ENCODE measurements at places on chromosomes 12 and 14. TPM values are rescaled to one million over a fixed set of nuclear protein-coding genes. Genes with fewer than 3 reads are reported as not detected.

GRCh38 chr12:66976526-66976925 lies 292.6 kb upstream of the CAND1 start:
- H3K4me1 ChIP-seq: no peaks in the 10 kb centered on the region
- no peak for DNase-seq
- no peak overlapping the region for H3K4me3 ChIP-seq
- no peak overlapping the region for H3K27ac ChIP-seq

Gene ERBB3
- 4.2 TPM for total RNA-seq

DNA sequence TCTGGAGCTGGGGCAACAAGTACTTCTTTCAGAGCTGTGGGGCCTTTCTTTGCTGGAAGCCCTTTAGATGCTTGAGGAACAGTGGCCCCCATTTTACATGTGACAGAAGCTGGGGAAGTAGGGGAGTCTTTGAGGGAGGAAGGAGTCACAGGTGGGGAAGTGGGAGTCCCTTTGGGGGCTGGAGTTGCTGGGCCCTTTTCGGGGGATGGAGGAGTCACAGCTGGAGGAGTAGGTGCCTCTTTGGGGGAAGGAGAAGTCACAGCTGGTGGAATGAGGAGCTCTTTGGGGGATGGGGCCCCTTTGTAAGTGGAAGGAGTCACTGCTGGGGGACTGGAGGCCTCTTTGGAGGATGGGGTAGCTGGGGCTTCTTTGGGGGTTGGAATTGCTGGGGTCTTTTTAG lies 8.6 kb downstream of the NACA start:
- H3K36me3 ChIP-seq: peaks cover 65% of the 10 kb centered on the region
- H3K27ac ChIP-seq: peak overlapping the region; percentile 31
- peaks cover 38% of the 10 kb centered on the region for H3K4me1 ChIP-seq
- H3K27me3 ChIP-seq: peaks cover 10% of the 10 kb centered on the region
- H3K4me3 ChIP-seq: peak overlapping the region; percentile 75

Gene TSPAN9
- total RNA-seq: 116 TPM

Gene C12orf60
- total RNA-seq: 1.8 TPM

DNA sequence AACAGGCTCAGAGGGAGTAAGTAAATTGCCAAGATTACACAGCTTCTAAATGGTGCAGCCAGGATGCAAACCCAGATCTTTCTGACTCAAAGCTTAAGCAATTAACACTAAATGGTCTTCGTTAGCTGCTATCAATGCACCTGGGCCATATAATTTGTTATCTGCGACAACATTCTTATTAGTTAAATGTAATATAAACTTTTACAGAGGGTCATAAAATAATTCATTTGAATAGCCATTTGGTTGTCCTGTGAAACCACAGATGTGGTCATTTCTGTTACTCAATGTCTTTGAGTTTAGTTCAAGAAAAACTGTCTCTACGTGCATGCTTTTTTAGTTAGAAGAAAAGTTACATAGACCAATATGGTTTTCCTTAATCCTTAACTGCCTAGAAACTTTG lies 22.1 kb upstream of the NAP1L1 start:
- H3K27ac ChIP-seq: no peak overlapping the region
- no peaks in the 10 kb centered on the region for H3K27me3 ChIP-seq
- H3K4me3 ChIP-seq: no peak overlapping the region
- H3K36me3 ChIP-seq: no peaks in the 10 kb centered on the region
- no peak for DNase-seq
- peaks cover 3% of the 10 kb centered on the region for H3K4me1 ChIP-seq

DNA sequence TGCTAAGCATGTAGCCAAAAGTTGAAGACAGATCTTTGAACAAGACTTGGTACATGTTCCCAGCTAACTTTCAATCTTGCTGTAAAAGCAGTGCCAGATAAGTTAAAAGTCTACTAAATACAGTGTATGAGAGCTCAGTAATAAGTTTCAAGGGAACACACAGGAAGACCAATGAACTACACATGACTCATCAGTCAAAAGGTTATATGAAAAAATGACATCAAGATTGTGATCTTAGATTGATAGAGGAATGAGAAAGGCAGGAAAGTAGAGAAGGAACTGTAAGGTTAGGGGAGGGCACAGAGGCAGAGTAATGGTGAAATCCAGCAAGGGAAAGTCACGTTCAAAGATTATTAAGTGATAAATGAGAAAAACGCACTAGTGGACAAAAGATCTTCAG lies 249.9 kb upstream of the FLRT2 start:
- H3K4me3 ChIP-seq: no peak overlapping the region
- H3K27ac ChIP-seq: no peak overlapping the region
- peaks cover 3% of the 10 kb centered on the region for H3K4me1 ChIP-seq

- H3K27ac ChIP-seq: no peak overlapping the region
- no peaks in the 10 kb centered on the region for H3K36me3 ChIP-seq
- DNase-seq: no peak
- H3K4me3 ChIP-seq: no peak overlapping the region
Observed at GRCh38 chr12:107101651-107102050, 8.3 kb upstream of the CRY1 start.

DNA sequence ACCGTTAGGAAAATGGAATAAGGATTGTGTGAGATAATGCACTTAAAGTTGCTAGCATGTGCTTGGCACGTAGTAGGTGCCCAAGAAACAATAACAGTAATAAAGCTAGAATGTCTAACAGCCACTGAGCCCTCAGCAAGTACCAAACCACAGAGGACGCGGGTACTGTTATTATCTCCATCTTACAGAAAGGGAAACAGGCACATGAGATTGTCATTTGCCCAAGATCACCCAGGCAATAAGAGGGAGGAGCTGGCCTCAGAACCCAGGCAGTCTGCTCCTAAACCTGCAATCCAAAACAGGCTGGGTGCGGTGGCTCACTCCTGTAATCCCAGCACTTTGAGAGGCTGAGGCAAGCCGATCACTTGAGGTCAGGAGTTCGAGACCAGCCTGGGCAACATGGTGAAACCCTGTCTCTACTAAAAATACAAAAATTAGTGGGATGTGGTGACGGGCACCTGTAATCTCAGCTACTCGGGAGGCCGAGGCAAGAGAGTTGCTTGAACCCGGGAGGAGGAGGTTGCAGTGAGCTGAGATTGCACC lies 5.1 kb upstream of the SDS start:
- no peak overlapping the region for H3K27ac ChIP-seq
- H3K36me3 ChIP-seq: no peaks in the 10 kb centered on the region
- H3K4me3 ChIP-seq: no peak overlapping the region
- no peaks in the 10 kb centered on the region for H3K4me1 ChIP-seq
- H3K27me3 ChIP-seq: peaks cover 3% of the 10 kb centered on the region

GRCh38 chr14:96508900-96509299 lies 6.7 kb downstream of the PAPOLA start:
- peak overlapping the region; percentile 3 for H3K27ac ChIP-seq
- H3K4me3 ChIP-seq: no peak overlapping the region
- H3K27me3 ChIP-seq: no peaks in the 10 kb centered on the region
- peaks cover 32% of the 10 kb centered on the region for H3K4me1 ChIP-seq
- DNase-seq: no peak

DNA sequence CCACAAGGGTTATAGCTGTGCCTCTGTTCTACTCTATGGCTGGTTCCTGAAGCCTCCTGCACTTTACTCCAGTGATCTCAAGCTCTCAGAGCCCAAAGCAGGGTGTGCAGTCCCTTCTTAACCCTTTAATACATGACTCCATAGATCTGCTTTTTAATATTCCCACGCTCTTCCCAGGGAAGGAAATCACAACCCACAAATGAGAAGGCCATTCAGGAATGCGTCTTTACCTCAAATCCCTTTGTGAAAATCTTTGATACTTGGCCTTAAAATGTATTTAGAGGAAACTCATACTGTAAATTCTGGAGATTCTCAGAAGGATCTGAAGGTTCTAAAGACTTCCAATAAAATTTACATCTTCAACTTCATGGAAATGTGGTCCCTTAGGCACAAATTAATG lies 17.0 kb downstream of the NID2 start:
- H3K4me1 ChIP-seq: peaks cover 20% of the 10 kb centered on the region
- H3K4me3 ChIP-seq: no peak overlapping the region
- H3K27me3 ChIP-seq: peaks cover 2% of the 10 kb centered on the region
- H3K27ac ChIP-seq: no peak overlapping the region

DNA sequence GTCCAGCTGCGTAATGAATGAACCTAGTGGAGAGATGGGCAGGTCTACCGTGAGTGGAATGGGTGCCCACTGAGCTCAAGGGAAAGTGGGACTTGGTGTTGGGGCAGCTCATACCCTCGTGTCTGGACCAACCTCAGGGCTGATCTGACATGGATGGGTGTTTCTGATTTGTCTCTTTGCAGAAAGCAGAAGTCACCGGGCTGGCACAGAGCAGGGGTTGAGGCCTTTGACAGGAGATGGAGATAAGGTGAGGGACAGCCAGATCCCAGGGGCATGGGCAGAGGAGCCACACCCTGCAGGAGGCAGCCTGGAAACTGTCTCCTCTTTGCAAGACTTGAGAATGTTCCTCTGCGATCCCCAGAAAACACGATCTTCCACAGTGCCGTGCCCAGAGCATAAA lies 20.9 kb upstream of the PPP1CC start:
- H3K4me1 ChIP-seq: no peaks in the 10 kb centered on the region
- H3K36me3 ChIP-seq: no peaks in the 10 kb centered on the region
- H3K4me3 ChIP-seq: no peak overlapping the region

DNA sequence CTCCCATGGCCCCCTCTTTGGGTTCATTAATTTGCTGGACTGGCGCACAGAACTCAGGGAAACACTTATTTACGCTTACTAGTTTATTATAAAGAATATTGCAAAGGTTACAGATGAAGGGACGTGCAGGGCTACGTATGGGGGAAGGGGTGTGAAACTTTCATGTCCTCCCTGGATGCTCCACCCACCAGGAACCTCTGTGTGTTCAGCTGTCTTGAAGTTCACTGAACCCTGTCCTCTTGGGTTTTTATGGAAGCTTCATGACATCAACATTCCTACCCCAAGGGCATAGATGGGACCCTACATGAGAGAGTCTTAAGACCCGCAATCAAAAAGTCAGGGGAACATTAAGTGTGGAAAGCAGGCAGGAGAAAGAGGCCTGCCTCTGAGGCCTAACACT lies 58.1 kb downstream of the ADIPOR2 start:
- no peak overlapping the region for H3K4me3 ChIP-seq
- no peak for DNase-seq
- H3K27ac ChIP-seq: no peak overlapping the region
- H3K27me3 ChIP-seq: no peaks in the 10 kb centered on the region

Gene FBXL14
- 14.7 TPM for total RNA-seq

DNA sequence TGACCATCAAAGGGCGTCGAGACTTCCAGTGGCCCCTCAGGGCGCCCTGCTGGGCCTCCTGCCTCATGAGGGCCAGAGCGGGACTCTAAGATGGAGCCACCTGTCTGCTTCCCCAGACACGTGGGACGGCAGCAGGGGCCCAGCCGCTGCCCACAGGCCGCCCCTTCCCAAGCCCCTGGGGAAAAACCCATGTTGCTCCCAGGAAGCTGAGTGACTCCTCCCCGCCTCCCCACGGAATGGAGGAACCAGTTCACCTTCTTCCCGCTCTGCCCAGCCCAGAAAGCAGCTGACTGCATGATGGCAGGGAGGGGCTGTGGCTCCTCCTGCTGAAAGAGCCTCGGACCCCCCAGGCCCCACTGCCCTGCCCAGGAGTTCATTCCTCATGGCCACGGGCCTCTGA lies 14.9 kb downstream of the RAB35 start:
- H3K27ac ChIP-seq: peak overlapping the region; percentile 9
- H3K36me3 ChIP-seq: peaks cover 12% of the 10 kb centered on the region
- peaks cover 20% of the 10 kb centered on the region for H3K4me1 ChIP-seq
- H3K4me3 ChIP-seq: peak overlapping the region; percentile 69
- H3K27me3 ChIP-seq: peaks cover 4% of the 10 kb centered on the region

- H3K27me3 ChIP-seq: peaks cover 2% of the 10 kb centered on the region
- no peak overlapping the region for H3K27ac ChIP-seq
- no peak for DNase-seq
- no peak overlapping the region for H3K4me3 ChIP-seq
- H3K36me3 ChIP-seq: no peaks in the 10 kb centered on the region
Observed at GRCh38 chr12:102543494-102544485, 63.4 kb upstream of the IGF1 start.

DNA sequence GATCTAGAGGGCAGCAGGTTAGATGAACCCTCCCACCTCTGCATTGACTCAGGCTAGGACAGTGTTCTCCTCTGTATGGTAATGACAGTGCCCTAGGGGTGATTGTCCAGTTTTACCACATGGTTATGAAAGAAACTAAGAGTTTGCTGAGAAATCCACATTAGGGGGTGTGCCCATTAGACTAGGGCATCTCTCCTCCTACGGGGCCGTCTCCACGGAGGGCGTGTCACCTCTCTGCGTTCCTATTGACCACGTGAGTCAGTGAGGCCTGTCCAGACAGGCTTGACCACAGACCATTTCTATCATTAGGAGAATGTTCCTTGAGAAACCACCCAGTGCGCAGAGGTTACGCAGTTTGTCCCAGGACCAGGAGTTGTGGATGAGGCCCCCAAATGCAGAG lies 8.3 kb downstream of the MVK start:
- no peak overlapping the region for H3K27ac ChIP-seq
- DNase-seq: no peak
- no peak overlapping the region for H3K4me3 ChIP-seq
- peaks cover 24% of the 10 kb centered on the region for H3K36me3 ChIP-seq

Gene IRAK3
- total RNA-seq: 4.9 TPM

DNA sequence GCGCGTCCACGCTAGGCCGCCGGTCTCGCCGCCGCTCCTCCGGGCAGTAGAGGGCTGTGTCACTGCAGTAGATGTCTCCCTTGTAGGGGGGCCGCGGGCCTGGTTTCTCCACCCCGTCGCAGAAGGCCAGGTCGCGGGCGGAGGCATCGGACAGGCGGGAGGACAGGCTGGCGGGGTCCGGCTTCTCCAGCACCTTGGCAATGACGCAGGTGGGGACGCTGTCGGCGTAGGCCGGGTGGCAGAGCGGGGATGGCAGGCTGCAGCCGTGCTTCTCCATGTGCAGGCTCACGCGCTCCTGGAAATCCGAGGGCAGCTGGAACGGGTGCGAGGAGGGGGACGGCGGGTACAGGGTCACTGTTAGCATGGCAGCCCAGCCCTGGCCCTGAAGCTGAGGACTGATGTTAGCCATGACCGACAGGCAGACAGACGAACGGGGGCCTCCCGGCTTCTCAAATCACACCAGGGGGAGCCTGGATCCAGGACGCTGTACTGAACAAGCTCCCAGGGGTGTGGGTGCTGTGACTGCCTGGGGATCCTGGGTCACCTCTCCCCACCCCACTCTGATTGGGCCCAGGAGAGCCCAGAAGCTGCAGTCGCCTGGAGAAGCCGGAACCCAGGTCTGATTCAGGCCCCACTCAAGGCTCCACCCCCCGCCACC lies 48.1 kb downstream of the BEGAIN start:
- peaks cover 4% of the 10 kb centered on the region for H3K36me3 ChIP-seq
- no peak overlapping the region for H3K27ac ChIP-seq
- no peak for DNase-seq
- H3K4me1 ChIP-seq: peaks cover 4% of the 10 kb centered on the region
- no peak overlapping the region for H3K4me3 ChIP-seq
- H3K27me3 ChIP-seq: peaks cover 9% of the 10 kb centered on the region

DNA sequence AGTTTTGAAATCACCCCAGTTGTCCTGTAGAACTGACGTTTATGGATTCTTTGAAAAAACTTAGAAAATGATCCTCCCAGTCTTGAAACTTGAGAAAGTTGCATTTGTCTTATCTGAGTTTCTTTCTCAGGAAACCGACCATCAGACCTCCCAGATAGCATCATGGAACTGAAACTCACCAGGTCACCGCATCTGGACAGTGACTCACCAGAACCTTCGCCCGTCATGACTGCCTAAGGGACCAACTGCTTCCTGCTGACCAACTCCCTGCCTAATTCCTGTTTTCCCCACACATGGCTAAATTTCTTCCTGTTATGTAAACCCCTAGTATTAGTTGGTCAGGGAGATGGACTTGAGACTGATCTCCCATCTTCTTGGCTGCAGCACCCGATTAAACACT lies 175.7 kb downstream of the RIMBP2 start:
- DNase-seq: no peak
- H3K27me3 ChIP-seq: no peaks in the 10 kb centered on the region
- H3K27ac ChIP-seq: no peak overlapping the region
- peaks cover 11% of the 10 kb centered on the region for H3K36me3 ChIP-seq
